HL-60 (cell line): ENCODE measurements at places on chromosomes 7 and 10.

GRCh38 chr10:36882781-36883180 lies 242.6 kb upstream of the ANKRD30A start:
- no peak for DNase-seq

- DNase-seq = no peak
These were observed 19.7 kb downstream of the ESYT2 start for GRCh38 chr7:158809596-158809995.

GRCh38 chr7:98727146-98727709 lies 110.1 kb downstream of the NPTX2 start:
- no peak for DNase-seq

- no peak for DNase-seq
These were observed 88.6 kb downstream of the MPP7 start for GRCh38 chr10:28214219-28214618.

DNA sequence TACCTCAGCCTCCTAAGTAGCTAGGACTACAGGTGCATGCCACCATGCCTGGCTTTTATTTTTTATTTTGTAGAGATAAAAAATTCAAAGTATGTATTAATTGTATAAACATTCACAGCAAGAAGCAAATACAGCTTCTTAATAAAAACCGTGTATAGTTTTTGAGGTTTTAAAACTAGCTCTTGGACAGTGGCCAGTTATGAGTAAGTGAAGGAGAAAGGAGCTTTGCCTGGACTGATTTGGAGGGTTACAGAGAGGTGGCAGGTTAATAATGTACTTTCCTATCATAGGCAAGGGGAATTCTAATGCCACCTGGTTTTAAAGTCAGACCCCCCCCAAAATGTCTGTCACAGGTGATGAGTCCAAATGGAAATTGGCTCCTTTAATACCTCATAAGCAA lies 43.4 kb downstream of the ZNRF2 start:
- no peak for DNase-seq

GRCh38 chr7:85186083-85186520 lies 754 bp downstream of the SEMA3D start:
- no peak for DNase-seq
